ENCODE measurements at places on chromosomes 6 and 20. TPM values are rescaled to one million over a fixed set of nuclear protein-coding genes. Genes with fewer than 3 reads are reported as not detected.

GRCh38 chr20:59074456-59074855 lies 31.9 kb upstream of the PRELID3B start:
- no peak for DNase-seq

GRCh38 chr20:38117635-38118034 lies 47.4 kb downstream of the TGM2 start:
- DNase-seq, result no peak

GRCh38 chr6:47169785-47170616 lies 127.9 kb upstream of the ADGRF1 start:
- DNase-seq, result no peak

GRCh38 chr20:25203871-25204320 lies 8.4 kb downstream of the ENTPD6 start:
- DNase-seq, result no peak

DNA sequence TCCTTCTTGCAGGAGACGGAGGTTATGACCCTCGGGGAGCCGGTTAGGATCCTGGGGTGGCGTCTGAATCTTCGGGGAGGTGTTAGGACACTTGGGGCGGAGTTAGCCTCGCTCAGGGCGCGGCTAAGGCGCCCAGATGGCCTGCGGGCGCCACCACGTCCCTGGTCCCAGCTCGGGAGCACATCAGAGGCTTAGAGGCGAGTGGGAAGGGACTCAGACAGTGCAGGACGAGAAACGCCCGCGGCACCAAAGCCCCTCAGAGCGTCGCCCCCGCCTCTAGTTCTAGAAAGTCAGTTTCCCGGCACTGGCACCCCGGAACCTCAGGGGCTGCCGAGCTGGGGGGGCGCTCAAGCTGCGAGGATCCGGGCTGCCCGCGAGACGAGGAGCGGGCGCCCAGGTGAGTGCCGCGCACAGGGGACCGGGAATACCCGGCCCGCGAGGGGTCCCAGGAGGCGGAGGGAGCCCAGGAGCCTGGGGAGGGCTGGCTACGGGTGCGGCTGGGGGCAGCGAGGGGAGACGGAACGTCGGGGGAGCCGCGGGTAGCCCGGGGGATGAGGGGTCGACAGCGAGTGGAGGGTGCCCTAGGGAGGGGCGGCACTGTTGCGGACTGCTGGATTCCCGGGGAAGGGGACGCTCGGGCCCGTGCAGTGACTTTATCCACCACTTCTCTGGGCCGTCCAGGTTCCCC lies at the start of gene HCK:
TSS of gene HCK (plus strand) at position 153 of the 688 bp plus-strand sequence.
- DNase-seq, result peak; percentile 56

DNA sequence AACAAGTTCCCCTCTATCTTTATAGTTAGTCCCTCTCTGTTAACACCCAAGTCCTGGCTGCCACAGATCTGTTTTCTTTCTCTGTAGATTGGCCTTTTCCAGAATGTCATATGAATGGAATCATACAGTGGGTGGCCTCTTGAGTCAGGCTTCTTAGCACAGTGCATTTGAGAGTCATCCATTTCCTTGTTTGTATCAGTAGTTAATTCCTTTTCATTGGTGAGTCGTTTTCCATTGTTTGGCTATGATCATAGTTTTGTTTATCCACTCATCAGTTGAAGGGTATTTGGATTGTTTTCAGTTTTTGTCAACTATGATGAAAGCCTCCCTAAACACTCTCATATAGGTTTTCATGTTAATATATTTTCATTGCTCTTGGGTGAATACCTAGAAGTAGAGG lies 248.3 kb downstream of the ARID1B start:
- no peak for DNase-seq

DNA sequence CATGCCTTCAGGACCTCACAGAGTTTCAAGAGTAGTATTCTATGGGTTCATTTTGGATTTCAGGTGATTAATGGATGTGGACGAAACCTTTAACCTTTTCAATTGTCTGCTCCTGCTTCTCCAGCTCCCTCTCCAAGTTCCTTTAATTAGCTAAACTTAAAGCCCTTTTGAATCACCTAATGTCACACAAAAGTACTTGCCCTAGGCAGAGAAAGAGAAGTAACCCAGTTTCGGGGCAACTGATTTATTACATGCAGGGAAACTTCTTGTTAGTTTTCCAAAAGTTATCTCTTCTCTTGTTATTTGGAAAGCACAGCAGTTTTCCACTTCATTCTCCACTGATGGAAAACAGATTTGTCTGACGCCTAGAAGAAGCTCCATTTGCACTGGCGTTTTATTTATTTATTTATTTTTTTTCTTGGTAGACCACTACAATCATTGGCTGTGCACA lies 407.7 kb upstream of the JARID2 start:
- no peak for DNase-seq

GRCh38 chr6:28211840-28212509 lies 13.1 kb upstream of the ZSCAN9 start:
- DNase-seq, result no peak

GRCh38 chr20:62971950-62972844 lies 19.7 kb downstream of the SLC17A9 start:
- DNase-seq, result peak; percentile 90

DNA sequence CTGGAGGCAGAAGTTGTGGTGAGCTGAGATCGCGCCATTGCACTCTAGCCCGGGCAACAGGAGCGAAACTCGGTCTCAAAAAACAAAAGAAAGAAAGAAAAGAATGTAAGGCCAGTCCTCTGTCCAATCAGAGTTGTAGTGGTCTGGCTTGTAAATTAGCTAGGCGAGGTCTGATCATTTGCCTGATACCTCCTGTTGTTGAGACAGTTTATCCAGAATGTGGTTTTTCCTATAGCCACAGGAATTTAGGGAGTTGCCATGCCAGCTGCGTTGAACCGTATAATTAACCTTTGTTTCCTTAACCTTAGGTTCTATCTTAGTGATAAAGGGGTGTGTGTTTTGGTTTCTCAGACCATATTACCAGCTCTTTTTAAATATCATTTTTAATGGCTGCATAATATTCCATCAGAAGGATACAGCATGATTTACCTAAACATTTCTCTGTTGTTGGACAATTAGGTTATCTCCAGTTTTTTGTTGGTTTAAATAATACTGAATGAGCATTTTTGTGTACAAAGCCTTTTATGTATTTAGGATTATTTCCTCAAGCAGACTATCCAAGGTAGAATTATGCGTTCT lies 11.7 kb upstream of the PPARD start:
- DNase-seq, result no peak

DNA sequence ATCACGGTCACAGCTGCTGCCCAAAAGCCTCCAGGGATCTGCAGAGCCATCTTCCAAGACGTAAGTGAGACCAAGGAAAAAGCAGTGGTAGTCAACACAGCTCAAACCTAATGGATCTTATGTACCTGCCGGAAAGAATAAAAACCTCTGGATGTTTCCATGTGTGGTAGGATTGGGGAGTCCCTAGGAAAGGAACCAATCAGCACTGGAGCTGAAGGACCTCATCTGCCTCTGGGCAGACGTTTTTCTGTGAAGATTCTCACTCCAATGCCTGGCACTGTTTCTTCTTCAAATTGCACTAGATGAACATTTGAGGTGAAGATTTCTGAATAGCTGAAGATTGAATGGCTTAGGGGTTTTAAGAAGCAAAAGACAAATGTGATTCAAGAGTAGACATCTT lies at the start of gene HLA-DQB2:
TSS of gene HLA-DQB2 (minus strand) at position 112 of the 400 bp plus-strand sequence. CDS start at position 50, 62 bp downstream.
- no peak for DNase-seq

- DNase-seq, result peak; percentile 85
These were observed 636 bp upstream of the EEF1A1 start for GRCh38 chr6:73521351-73521985.

DNA sequence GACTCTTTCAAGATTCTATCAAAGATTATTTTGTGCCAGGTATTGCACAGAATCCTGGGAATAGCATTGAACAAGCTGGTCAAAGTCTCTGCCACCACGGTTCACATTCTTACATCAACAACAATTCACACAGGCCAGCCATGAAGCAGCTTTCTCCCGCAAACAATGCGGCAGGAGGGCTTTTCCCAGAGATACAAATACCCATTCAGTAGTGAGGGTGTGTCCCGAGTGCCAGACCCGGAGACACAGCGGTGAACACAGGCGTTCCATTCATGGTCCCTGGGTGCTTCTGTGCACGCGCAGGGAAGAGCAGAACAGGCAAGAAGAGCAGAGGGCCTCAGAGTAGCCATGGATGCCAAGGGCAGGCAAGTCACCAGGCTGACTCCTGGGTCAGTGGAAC lies 83.3 kb upstream of the PDE10A start:
- DNase-seq, result no peak

- no peak for DNase-seq
These were observed 3.0 kb upstream of the HUS1B start for GRCh38 chr6:659716-660581.

- DNase-seq, result no peak
These were observed 19.0 kb downstream of the PLAGL2 start for GRCh38 chr20:32188376-32189122.

GRCh38 chr6:37171201-37171969 lies 1.4 kb downstream of the PIM1 start:
- DNase-seq, result peak; percentile 50

DNA sequence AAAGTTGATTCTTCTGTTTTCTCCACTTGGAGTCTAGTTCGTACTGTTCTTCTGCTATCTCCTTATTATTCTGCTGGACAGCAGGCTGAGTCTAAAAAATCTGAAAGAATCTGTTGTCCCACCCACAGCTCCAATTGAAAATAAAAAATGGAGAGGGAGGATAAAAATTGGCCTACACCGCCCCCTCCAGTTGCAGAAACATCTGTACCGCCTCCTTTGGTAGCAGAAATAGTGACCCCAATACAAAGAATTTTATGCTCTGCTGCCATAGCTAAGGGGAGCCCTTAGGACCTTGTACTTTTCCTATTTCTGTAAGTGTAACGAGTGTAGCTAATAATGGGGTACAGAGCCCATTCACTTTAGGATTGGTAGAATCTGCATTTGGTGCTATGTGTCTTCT lies 4.9 kb upstream of the FKBP1A start:
- peak; percentile 23 for DNase-seq

DNA sequence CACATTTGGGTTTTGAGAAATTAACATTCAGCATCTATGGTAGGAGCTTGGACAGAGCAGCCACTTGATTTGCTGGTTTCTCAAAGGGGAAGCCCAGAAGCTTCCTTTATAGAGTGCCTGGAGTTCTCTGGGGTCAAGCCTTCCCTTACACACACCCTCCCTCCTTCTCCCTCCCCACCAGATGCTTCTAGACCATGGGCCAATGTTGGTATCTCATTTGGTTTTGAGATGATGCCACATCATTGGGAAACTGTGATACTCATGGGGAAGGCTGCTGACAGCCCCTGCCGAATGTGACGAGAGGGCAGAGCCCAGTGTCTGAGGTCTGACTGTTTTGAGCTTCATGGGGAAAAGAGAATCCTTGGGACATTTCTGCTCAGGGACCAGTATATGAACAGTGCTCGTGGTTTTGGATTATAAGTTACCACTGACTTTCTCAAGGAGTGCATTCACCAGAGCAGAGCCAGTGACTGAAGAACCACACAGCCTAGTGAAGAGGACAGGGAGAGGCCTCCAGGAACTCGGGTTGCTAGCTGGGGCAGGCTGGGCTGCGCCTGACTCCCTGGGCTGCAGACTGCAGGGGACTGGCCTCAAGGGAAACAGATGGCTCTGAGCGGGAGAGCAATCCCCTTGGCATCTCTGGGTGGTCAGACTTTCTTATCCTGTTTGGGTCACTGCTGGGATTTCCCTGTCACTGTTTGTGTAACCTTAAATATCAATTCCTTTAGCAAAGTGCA lies 46.4 kb upstream of the CST5 start:
- DNase-seq, result no peak

DNA sequence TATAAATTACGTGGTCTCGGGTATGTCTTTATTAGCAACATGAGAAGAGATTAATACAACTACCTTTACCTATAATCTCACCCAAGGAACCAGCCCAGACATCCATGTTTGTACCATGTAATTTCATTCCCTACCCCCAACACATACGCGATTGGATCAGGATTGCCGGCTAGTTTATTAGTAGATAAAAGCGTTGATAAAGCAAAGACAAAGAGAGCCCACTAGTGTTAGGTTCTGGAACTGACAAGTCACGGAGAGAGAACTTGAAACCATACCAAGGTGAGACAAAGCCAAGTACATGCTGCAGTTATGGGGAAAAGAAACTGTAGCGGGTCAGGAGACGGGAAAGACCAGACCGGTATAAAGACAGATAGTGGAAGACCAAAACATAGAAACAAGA lies 37.4 kb upstream of the FAM135A start:
- DNase-seq, result no peak

GRCh38 chr6:64786736-64787135 lies 920.3 kb downstream of the EYS start:
- no peak for DNase-seq

DNA sequence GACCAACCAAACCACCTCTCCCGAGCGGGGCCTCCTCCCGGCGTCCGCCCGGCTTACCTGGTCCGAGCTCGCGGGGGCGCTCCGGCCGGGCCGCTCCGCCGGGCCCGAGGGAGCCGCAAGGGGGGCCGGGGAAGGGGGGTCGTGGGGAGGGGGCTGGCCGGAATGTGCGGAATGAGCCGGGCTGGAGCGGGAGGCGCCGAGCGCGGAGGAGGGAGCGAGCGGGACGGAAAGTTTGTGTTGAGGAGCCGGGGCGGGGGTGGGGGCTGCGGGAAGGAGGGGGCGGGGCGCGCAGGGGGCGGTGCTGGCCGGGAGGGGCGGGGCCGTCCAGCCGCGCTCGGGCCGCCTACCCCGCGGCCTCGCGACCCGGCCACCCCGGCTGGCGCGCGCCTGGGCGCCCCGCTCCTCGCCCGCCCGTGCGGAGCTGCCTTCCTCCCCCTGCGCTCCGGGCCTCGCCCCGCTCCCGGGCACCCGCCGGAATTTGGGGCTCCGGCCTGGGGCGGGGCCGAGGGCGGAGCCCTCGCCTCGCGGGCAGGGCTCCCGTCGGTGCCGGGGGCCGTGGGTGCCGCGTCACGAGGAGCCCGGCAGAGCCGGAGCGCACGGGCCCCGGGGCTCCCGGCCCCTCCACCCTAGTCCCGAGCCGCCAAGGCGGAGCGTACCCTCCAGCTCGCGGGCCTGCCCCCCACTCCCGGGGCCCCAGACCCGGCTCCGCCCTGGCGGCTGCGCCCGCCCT lies at the start of gene TEAD3:
TSS of gene TEAD3 (minus strand) at position 239 of the 730 bp plus-strand sequence.
- peak; percentile 69 for DNase-seq

DNA sequence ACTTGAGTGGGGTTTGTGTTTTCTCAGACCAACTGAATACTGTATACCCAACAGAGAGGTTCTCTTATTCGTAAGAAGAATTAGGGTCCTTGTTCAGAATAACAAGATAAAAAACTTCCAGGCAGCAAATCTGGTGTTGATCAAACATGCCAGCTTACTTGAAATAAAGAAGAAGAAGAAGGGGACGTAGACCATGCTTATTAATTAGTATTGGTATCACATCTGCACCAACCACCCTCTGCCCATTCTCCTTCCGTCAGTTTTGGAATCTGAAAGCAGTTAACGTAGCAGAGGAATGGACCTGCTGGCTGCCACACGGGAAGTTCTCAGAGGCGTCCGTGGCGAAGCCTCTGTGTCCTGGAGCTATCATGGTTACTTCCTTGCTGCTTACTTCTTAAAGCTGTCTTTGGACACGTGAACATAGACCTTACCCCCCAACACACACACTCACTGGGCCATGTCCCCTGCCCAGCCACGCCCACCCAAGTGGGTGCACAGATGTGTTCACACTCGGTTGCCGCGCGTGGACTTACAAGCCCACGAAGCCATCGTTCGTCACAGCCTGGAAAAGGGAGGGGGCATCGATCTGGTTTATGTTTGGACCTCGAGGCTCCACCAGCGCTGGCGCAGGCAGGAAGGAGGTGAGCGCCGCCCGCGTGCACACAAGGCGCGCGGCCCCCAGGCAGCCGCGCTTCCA lies 4.1 kb upstream of the DLL1 start:
- DNase-seq, result no peak

GRCh38 chr20:8532169-8532568 lies 400.1 kb downstream of the PLCB1 start:
- no peak for DNase-seq

The LAMA2 gene
- total RNA-seq, result 120 TPM

The CCN5 gene
- total RNA-seq, result 63.6 TPM

The ZC3H12D gene
- total RNA-seq, result 0.47 TPM

The BPIFA1 gene
- not detected for total RNA-seq

The PBOV1 gene
- total RNA-seq, result not detected

The ZBTB2 gene
- total RNA-seq, result 6.6 TPM

The ZSCAN31 gene
- 11.4 TPM for total RNA-seq

All from left cardiac atrium (tissue), 4 donors.